ENCODE measurements at places on chromosomes 16 and 17. TPM values are rescaled to one million over a fixed set of nuclear protein-coding genes. Genes with fewer than 3 reads are reported as not detected.

Gene SLC38A8
- not detected for total RNA-seq

Gene SULT1A2
- total RNA-seq, result not detected

Gene MYH11
- under 0.01 TPM for total RNA-seq

Gene RAB40B
- total RNA-seq, result 7.0 TPM

Gene METTL2A
- total RNA-seq, result 19.7 TPM

Gene EMC6
- total RNA-seq, result 16.9 TPM

Gene DCXR
- 29.9 TPM for total RNA-seq

Gene OTOP2
- not detected for total RNA-seq

Gene INO80E
- total RNA-seq, result 17.3 TPM

Gene SNX20
- not detected for total RNA-seq

Gene CD300LG
- total RNA-seq, result 0.09 TPM

Gene PDILT
- not detected for total RNA-seq

Gene PTX4
- not detected for total RNA-seq

Gene KRT28
- not detected for total RNA-seq

Gene CCL4
- total RNA-seq, result not detected
